ENCODE measurements at places on chromosomes 13 and 19.

- DNase-seq: no peak
These were observed 72.6 kb downstream of the SIPA1L3 start for GRCh38 chr19:37979547-37980082.

DNA sequence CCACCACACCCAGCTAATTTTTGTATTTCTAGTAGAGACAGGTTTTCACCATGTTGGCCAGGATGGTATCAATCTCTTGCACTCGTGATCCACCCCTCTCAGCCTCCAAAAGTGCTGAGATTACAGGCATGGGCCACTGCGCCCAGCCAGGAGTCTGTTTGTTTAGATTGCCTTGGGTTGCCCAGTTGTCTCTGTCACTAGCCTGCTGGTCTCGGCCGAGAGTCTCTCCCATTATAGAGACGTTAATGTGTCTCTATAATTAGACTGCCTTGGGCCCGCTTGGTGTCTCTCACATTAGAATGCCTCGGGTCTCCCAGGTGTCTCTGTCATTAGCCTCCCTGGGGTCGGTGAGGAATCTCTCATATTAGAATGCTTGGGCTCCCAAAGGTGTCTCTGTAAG, 1533.6 kb downstream of the UQCRFS1 start:
- DNase-seq: no peak

- no peak for DNase-seq
These were observed 3.4 kb upstream of the ZNF333 start for GRCh38 chr19:14686411-14686810.

- DNase-seq: no peak
These were observed 34.4 kb upstream of the ZNF562 start for GRCh38 chr19:9709305-9709704.

DNA sequence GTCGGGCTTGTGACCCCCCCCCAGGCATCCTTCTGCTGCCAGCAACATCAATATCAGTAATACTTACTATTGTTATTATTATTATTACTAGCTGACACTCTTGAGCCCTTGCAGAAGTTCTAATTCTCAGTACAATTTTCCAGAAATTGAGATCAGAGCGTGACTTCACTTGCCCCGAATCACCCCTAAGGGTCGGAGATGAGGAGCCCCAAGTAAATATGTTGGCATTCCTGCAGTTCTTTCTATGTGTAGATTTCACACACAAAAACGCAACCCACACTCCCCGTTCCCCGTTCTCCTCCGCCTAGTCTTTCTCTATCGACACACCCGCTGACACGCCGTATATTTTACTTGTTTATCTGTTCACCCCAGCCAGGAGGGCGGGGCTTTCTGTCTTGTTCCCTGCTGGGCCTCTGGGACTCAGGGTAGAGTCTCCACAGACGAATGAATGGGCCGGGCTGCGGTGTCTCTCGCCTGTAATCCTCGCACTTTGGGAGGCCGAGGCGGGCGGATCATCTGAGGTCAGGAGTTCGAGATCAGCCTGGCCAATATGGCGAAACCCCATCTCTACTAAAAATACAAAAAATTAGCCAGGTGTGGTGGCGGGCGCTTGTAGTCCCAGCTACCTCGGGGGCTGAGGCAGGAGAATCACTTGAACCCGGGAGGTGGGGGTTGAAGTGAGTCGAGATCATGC, 14.7 kb downstream of the TLE5 start:
- DNase-seq: no peak

- DNase-seq: no peak
These were observed 576 bp downstream of the APBA3 start for GRCh38 chr19:3760871-3761361.

DNA sequence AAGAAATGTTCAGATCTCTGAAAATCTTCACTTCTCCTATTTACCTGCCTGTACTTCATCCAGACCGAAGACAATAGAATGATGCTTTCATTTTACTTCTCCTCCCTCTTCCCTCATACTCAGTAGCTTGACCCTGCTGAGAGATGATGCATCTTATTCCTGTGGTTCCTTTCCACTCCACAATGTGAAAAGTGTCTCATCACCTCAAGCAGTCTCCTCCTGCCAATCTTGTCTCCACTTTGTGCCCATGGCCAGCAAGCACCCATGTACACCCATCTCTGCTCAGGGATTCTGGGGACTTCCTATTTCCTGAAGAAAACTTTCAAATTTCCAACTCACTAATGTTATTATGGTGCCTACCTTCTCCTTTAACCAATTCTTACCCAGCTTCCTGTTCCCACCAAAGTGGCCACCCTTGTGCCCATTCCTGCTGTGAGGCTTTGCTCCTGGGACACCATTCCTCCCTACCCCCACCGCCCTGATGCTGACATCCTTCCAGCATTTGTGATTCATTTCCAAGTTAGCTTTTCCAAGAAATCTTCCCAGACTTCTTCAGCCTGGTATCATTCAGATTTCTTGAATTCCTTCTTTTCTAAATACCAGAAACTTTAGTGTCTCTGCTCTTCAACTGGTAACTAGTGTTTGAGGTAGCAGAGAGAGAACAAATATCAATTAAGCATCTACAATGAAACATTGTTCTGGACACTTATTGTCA, 212.5 kb downstream of the POSTN start:
- no peak for DNase-seq
